ENCODE measurements at places on chromosomes 11 and 22.
A peak's percentile ranks its signal among the peaks of the same experiment; 100 is the strongest.

DNA sequence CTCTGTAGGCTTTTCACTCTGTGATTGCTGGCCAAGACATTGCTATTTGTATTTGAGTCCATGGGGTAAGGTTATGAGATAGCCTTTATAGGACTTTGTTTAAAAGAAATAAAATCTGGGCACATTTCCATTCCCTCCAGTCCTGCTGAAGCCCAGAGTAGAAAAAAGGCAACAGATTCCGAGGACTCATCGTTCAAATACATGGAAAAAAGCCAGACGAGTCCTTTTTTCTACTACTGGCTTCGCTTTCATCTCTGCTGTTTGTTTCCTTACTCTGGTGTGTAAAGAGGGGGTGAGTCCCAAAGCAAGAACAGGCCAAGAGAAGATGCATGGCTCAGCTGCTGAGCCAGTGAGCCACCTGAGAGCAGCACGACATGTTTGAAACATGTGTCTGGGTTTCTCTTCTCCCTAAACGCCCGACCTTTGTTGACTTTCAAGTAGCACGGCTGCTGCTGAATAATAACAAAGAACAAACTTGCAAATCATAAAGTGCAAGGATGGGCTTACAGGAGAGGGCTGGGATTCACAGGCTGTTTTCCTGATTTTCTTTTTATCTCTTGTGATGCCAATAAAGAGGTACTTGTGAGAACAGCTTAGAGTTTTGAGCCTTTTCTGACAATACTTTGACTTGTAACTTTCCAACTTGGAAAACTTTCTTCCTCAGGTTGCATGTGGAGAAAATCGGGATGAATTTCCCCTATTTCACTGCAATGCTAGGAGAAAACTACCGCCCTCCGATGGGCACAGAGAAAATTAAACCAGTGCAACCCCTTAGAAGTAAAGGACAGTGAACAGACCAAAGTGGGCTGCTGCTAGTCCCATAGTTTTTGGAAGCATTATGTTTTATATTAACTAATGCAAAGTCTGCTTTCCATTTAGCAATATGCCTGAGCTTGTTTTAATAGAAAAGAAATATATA lies 195.2 kb upstream of the RAG2 start:
- DNase-seq = no peak

DNA sequence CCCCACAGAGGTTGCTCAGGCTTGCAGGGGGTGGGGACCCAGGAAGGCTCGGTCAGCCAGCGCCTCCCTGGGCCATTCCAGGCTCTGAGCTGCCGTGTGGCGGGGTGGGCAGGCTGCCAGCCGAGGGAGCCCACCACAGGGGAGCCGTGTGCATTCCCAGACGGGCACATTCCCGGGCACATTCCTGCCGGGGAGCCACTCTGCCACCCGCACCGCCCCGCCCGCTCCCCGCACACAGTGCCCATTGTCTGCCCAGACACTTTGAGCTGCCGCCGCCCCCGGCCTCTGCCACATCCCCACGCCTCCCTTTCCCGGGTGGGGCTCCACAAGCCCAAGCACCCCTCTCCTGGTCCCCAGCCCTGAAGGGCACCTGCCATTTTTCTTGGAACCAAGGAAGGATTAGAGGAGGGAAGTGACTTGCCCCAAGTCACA lies 27.4 kb downstream of the RPL3 start:
- peak; percentile 68 for DNase-seq

DNA sequence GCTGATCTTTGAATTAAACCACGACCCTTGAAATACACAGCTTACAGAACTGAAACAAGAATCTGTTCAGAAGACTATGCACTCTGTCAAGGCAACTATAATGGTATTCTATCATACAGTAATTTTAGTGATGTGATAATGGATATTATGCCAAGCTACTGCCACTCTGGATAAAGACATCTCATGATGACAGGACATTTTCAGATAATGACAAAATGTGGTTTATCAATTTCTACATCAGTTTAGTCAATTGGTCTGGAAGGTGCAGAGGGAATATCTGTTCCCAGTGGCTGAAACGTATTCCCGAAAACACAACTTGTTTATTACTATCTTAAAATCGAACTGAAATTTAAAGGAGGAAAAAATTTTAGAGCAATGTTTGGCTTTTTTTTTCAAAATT lies 1009.6 kb upstream of the CCDC90B start:
- DNase-seq = no peak

- no peak for DNase-seq
Measured at GRCh38 chr22:17542452-17542851, 20.8 kb upstream of the SLC25A18 start.

- no peak for DNase-seq
Measured at GRCh38 chr11:64321533-64321932, 3.6 kb downstream of the PRDX5 start.

DNA sequence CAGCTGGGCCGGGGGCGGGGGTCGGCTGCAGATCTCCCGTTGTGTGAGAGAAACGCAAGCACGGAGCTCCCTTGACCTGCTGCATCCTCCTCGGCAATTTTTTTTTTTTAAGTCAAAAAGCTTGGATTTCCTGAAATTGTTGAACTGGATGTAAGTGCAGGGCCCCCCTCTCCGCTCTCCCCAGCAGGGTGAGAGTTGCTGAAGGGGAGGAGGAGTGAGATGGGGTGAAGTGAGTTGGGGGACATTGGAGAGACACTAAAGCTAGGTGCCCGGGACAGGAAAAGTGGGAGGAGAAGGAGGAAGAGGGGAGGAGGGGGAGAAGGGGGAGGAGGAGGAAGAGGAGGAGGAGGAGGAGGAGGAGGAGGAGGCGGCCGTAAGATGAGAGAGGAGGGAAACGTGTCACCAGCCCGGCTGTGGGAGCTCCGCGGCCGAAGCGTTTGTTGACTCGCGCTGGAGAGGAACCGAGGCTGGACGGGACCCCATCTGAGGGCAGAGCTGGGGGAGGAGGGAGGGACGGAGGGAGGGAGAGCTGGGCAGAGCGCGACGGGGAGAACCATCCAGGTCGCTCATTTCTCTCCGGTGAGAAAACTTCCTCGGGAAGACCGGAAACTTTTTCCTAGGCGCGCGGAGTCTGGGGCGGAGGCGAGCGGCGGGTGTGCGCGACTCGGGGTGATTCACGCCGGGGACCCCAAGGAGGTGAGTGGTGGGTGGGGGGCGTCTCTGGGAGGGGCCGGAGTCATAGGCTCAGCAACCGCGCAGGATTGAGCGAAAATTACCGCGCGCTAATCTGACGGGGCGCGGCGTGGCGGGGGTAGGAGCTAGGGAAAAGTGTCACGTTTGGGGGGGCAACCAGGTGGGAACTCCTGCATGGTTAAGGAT lies 80.2 kb downstream of the PRR5L start:
- DNase-seq = peak; percentile 64

DNA sequence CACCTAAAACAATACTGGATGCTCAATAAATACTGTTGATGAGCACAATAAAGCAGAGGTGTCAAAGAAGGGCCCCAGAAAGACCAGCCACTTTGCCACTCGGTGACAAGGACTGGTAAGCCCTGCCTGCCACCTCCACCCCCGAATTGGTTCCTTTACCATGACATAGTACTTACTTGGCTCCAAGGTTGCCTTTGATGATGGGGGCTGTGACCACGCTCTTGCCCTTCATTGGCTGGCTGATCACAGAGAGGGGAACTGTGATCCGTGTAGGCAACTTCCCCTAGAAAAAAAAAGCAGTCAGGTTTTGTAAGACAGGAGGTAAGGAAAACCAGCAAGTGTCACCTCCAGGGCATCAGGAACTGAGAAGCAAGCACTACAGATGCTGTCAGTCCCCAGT lies 29.7 kb downstream of the NFRKB start:
- DNase-seq = no peak

DNA sequence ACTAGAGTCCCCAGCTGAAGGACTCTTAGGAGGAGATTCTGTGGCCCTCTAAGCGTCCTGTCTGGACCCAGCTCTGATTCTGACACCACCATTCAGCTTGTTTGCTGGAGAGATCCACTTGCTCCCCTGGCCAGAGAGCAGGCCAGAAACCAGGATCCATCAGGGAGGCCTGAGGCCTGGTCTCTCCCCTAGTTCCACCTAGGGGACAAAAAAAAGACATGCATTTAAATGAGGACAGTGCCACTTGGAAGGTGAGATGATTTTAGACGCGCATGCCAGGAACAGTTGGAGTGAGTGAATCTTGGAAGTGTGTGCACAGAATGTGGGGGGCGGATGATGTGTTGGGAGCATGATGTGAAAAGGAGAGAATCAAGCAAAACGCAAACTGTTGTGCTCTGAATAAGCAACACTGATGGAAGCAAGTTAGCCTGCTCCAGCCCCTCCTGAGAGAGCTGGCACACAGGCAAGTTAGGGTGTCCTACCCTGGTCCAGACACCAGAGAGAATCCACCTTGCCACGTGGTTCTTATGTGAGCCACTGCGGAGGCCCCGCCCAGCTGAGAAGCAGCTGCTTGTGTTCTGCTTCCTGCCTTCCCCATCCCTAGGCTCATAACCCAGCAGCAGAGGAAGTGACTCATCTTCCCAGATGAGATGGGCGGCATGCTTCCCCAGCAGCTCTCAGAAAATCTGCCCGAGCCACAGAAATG lies 8.0 kb upstream of the SLCO2B1 start:
- peak; percentile 92 for DNase-seq

- peak; percentile 80 for DNase-seq
Measured at GRCh38 chr22:35995348-35995747, 33.3 kb downstream of the RBFOX2 start.

GRCh38 chr11:12506404-12506921 lies 129.1 kb downstream of the PARVA start:
- peak; percentile 43 for DNase-seq

GRCh38 chr22:36368359-36368983 lies 19.3 kb downstream of the MYH9 start:
- peak; percentile 91 for DNase-seq

DNA sequence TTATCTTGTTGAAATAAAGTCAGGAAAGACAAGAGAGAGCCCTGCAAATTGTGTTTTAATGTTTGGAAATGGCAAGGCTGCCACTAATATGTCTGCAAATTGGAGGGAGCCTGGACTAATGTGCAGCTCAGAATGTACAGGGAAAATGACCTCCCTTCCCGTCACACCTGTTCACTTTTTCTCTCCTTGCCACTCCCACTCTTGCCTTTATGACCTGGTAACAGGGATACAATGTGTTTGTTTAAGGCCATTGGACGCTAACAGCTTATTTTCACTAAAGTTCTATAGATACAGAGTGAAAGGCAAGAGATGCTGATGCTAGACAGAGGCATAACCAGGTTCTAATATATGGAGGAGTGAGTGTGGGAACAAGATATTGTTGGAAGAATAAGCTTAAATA lies 203.9 kb downstream of the RAB38 start:
- DNase-seq = no peak

DNA sequence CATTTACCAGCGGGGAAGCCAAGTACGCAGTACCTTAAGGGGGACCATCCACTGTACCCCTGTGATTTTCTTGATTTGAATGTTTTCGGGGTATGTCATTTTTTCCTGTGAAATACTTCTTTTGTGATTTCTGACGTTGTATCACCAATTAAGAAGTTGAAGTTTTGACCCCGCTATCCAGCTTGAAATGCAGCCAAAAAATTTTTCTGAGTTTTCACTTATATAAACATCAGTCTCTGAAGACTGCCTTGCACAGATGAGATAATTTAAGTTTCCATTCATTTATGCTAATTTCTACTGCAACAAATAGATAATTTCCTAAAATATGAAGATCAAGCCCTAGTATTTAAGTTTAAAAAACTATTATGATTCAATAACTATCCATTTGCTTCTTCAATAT lies 20.0 kb downstream of the CTSC start:
- no peak for DNase-seq

GRCh38 chr22:19106886-19107729 lies 15.1 kb downstream of the DGCR2 start:
- no peak for DNase-seq

GRCh38 chr22:37253126-37253660 lies 9.1 kb upstream of the RAC2 start:
- no peak for DNase-seq

- peak; percentile 48 for DNase-seq
Measured at GRCh38 chr22:41596776-41597634, 7.4 kb upstream of the PMM1 start.

GRCh38 chr22:21069375-21069774 lies 23.6 kb downstream of the LRRC74B start:
- DNase-seq = no peak

- no peak for DNase-seq
Measured at GRCh38 chr11:41040474-41040873, 419.0 kb downstream of the LRRC4C start.

- DNase-seq = no peak
Measured at GRCh38 chr11:69374110-69374945, 80.4 kb downstream of the MYEOV start.

GRCh38 chr11:19059833-19060232 lies 684 bp downstream of the MRGPRX2 start:
- DNase-seq = no peak

DNA sequence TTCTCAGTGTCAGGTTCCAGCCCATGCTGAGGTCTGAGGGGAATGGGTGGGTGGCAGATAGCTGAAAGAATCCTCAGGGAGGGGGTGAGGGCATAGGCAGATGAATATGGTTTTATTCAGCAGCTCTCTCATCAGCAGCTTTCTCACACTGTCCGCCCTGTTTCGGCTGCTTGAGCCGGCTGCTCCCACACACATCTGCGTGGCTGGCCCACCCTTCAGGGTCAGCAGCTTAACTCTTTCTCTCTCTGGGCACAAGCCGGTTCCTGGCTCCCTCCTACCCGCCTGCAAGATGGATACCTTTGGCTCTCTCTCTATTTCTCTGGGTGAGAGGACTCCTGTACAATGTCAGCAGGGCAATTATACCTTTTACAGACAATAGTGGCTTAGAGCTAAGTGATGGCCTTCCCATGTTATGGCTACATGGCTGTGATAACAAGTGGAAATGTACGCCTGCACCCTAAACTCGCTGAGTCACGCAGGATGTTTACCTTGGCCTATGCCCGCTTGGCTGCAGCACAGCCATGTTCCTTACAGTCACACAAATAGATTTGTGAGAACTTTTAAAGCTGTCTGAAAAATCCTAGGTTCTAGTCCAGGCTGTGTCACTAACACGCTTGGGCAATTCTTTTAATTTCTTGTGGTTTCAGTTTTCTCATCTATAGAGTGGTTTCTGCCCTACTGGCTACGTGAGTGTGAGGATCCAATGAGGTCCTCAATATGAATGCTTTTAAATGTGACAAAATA lies 4.1 kb downstream of the MMP20 start:
- peak; percentile 28 for DNase-seq

- no peak for DNase-seq
Measured at GRCh38 chr11:9754010-9754471, 90.2 kb downstream of the SWAP70 start.

GRCh38 chr22:50396751-50397370 lies 53.7 kb downstream of the PPP6R2 start:
- DNase-seq = no peak

- DNase-seq = no peak
Measured at GRCh38 chr22:22913989-22914388, 26.4 kb downstream of the IGLL5 start.

DNA sequence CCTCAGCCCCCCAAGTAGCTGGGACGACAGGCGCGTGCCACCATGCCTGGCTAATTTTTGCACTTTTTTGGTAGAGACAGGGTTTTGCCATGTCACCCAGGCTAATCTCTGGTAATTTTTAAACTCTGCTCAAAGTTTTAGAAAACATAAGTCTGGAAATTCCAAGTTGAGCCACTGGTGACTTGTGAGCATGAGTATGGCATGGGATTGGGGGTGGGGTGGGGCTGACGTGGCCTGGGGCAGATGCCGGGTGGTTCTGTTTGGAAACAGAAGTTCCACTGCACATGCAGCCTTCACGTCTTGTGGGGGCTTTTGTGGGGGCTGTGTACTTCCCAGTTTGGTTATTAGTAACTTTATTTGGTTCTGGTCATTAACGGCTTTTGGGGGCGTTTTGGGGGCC lies 67.3 kb downstream of the PTPRJ start:
- peak; percentile 63 for DNase-seq

GRCh38 chr22:31272522-31273446 lies 19.5 kb downstream of the PIK3IP1 start:
- DNase-seq = peak; percentile 67
